ENCODE measurements at places on chromosomes 7 and 10.

DNA sequence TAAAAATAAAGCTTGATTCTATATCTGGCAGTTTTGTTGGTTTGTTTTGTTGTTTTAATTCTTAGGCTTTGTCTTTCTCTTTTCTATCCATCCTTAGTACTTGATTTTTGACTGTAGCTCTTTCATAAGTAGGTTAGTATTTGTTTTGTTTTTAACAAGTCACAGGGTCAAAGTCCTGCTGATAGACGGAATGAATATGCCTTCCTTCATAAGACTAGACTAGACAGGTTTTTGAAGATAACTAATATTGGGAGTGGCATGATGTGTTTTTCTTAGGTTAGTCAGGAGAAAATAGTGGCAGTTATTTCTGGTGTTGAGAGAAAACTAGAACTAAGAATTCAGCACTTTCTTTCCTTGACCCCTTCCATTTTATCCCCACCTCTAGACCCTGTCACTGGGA, 50.4 kb downstream of the CASD1 start:
- no peak for DNase-seq

DNA sequence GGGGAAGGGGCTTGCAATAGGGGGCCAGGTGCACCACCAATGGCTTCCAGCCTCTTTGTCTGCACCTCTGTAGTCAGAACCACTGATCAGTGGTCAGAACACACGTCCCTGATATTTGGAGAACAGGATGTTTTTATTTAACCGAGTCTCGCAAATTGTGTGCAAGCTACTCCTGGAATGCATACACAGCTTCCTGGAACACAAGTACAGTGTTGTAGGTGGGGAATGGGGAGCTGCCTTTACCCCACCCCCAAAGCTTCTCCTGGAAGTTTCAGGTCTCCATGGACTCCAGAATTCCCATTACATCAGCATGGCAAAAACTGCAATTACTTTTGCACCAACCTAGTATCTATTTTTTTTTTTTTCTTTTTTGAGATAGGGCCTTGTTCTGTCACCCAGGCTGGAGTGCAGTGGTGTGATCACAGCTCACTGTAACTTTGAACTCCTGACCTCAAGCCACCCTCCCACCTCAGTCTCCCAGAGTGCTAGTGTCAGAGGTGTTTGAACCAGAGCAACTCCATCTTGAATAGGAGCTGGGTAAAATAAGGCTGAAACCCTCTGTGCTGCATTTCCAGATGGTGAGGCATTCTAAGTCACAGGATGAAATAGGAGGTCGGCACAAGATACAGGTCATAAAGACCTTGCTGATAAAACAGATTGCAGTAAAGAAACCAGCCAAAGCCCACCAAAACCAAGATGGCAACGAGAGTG, 374.0 kb downstream of the CALN1 start:
- DNase-seq = no peak

DNA sequence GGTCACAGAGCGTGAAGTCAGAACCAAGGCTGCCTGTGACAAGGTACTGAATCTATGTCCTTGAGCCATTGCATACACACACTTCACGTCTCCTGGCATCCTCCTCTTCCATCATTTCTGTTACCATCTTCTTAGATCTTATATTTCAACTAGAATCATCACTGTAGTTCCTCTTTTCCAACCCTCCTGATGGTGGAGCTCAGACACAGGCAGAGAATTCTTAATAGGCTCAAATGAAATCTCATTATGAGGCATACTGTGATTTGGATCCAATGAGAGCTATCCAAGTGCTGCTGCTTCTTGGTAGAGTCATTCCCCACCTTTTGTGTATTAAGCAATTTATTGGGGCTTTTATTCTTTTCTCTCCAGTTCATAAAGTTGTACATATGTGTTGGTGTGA, 113.2 kb downstream of the CALCR start:
- no peak for DNase-seq

- no peak for DNase-seq
Observed at GRCh38 chr7:101604331-101604933, 24.7 kb downstream of the MYL10 start.

DNA sequence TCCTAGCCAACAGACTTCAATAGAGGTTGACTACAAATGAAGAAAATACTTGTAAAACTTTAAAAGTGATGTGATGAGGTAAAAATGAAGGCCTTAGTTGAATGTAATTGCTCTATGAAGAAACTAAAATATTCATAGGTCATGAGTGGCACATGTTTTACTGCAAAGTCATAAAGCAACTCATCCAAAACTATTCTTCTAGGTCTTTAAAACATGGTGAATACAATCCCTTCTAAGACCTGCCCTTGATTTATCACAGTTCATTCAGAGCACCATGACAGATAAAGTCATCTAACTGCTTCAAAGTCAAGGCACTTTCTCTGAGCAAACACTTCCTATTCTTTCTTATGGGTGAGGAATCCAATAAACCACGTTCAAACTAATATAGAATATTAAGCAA, 713.5 kb downstream of the SORCS1 start:
- DNase-seq = no peak

GRCh38 chr10:125015356-125015944, 73.5 kb downstream of the ZRANB1 start:
- no peak for DNase-seq

DNA sequence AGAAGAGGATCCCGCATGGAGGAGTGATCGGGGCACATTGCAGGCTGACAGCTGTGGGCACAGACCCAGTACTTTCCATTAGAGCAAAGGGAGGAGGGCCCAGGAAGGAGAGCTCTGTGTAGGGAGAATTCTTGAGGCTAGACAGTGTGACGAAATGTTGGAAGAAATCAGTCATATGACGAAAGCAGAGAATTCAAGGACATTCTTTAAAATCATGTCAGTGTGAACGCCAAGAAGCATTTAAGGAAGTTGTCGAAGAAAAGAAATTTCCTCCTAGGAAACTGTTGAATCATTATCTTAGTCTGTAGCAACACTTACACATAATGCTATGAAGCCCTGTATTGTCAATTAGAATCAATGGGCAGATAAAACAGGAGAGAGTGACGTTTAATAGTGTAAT, 191.3 kb upstream of the ADARB2 start:
- no peak for DNase-seq

GRCh38 chr10:81725851-81726250, 149.1 kb upstream of the NRG3 start:
- DNase-seq = no peak

GRCh38 chr10:77428691-77429395, 208.8 kb downstream of the KCNMA1 start:
- DNase-seq = no peak

GRCh38 chr7:22867003-22867402, 44.4 kb upstream of the TOMM7 start:
- no peak for DNase-seq

DNA sequence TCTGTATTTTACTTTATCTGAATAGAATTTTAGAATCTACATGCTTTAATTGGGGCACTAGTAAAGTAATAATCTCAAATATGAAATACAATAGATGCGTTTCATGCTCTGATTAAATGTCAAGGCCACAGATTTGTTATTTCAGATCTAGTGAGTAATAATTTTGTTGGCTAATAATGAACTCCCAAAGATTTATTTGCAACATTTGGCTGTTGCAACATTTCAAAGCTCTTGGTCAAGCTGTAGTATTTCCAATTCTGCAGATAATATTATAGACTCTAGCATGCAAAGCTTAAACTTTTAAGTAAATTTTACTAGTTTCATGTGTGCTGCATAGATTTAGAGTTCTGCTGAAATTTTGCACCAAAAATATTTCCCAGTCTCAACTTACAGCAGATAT, 16.7 kb downstream of the LRRN3 start:
- DNase-seq = no peak

DNA sequence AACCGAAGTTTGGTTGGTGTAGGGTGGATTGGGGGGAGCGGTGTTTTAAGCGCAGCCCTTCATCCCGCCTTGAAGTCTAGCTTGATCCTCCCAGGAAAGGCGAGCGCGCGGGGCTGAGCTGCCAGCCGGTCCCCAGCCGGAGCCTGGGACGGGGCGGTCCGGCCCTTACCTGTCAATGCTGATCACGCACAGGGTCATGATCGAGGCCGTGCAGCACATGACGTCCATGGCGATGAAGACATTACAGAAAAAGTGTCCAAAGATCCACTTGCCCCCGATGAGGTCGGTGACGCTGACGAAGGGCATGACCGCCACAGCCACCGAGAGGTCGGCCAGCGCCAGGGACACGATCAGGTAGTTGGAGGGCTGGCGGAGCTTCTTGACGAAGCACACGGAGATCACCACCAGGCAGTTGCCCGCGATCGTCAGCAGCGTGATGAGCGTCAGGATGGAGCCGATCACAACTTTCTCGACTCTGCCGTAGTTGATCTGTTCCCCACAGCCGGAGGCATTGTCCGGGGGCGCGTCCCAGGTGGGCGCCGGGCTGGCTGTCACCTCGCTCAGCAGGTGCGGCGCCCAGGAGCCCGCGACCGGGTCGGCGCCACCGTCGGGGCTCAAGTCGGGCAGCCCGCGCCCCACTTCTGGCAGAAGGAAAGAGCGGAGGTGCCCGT, 740 bp downstream of the HTR7 start:
- DNase-seq = no peak

- no peak for DNase-seq
Observed at GRCh38 chr7:68980011-68980410, 618.3 kb upstream of the AUTS2 start.

DNA sequence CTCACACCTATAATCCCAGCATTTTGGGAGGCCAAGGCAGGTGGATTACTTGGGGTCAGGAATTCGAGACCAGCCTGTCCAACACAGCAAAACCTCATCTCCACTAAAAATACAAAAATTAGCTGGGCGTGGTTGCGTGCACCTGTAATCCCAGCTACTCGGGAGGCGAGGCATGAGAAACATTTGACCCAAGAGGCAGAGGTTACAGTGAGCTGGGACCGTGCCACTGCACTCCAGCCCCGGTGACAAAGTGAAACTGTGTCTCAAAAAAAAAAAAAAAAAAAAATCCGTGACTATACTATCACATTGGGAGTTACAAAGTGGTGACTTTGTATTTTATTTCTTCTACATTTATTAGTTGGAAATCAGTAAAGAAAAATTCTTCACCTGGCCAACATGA, 101.2 kb downstream of the EPC1 start:
- no peak for DNase-seq

GRCh38 chr10:64286533-64286932, 765.3 kb downstream of the REEP3 start:
- no peak for DNase-seq

DNA sequence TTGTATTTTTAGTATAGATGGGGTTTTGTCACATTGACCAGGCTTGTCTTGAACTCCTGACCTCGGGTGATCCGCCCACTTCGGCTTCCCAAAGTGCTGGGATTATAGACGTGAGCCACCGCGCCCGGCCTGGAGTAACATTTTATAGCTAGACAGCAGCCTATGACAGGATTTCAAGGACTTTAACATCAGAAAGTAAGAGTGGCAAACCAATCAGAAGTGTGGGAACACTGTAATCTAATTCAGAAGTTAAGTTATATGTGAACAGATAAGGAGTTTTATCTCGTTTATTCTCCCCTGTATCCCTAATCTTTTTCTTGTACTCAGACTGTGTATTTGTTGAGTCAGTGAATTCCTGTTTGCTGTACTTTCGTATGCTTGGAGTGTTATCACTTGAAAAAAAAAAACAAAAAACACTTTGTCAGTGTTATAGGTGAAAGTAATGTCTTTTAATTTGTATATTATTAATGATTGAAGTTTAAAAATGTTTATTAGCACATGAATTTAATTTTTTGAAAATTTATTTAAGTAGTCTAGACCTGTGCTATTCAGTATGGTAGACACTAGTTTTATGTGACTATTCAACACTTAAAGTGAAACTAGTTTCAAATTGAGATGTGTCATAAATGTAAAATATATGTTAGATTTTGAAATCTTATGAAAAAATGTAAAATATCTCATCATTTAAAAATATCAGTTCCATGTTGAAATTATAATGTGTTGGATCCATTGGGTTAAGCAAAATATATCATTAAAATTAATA, 38.6 kb downstream of the RSBN1L start:
- DNase-seq = no peak

GRCh38 chr10:119737823-119738222, 12.0 kb downstream of the INPP5F start:
- no peak for DNase-seq

DNA sequence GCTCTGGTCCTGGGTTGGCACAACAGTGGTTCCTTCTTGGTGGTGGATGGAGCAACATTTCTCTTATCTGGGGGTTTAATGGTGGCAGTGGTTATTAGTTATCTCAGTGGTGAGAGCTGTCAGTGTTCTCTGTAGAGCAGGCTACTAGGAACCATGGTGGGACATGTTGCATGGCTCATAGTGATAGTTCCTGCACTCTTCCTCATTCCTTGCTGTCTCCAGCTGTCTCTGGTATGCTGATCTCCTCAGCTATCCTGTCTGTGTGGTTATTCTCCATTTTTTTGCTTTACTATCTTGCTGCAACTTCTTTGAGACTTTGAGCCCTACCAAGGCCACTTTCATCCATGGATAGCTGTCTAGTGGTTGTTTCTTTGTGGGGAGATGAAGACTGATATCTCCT, 44.0 kb downstream of the CCDC7 start:
- no peak for DNase-seq

DNA sequence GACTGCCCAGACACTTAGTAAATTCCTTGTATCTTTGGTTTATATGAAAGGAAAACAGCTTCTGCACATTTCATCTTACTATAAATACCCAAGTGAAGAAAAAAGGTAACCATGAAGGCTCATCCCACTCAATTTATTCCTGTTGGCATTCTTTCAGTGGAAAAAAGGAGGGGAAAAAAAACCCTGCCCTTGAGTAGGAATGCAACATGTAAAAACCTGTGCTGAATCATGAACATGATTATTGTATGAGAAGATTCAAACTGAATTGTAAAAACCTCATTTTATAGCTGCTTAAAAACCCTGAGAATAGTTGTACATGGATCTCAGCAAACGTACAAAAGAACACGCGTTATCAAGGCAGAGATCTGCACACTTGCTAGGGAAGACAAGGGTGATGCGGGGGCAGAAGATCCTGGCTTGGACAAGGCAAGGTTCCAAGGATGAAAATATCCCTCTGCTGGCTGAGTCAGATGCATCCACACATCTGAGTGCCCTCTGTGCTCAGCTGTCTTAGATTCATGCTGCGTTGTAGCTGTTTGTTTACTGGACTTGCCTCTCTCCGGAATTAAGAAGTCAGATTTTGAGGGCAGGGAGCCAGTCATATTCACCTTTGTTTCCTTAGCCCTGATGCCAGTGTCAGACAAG, 658.2 kb downstream of the PARD3 start:
- DNase-seq = peak; percentile 77

DNA sequence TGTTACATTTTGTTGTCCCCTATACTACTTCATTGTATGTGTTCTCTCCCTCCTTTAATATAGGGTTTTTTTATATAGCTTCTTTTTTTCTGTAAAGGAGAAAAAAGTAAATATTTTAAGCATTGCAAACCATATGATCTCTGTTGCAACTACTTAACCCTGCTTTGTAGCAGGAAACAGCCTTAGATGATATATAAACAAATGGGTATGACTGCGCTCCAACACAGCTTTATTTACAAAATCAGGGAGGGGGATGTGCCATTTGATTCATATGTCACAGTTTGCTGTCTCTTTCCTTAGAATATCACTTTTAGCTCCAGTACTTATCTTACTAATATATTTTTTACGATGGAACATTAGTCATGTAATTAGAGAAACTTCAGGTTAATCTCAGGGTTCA, 155.2 kb upstream of the GNAI1 start:
- DNase-seq = no peak

GRCh38 chr10:119653209-119653608, 2.0 kb downstream of the BAG3 start:
- DNase-seq = peak; percentile 66

- DNase-seq = no peak
Observed at GRCh38 chr10:112858986-112859651, 90.9 kb upstream of the TCF7L2 start.
